ENCODE measurements at places on chromosomes 2 and 18. TPM values are rescaled to one million over a fixed set of nuclear protein-coding genes. Genes with fewer than 3 reads are reported as not detected.

GRCh38 chr2:31526946-31527732 lies 53.6 kb downstream of the SRD5A2 start:
- no peak overlapping the region for H3K4me3 ChIP-seq
- H3K27ac ChIP-seq: no peak overlapping the region
- H3K36me3 ChIP-seq: no peaks in the 10 kb centered on the region
- no peaks in the 10 kb centered on the region for H3K4me1 ChIP-seq

- no peak for DNase-seq
- no peaks in the 10 kb centered on the region for H3K27me3 ChIP-seq
- H3K4me3 ChIP-seq: no peak overlapping the region
- H3K36me3 ChIP-seq: no peaks in the 10 kb centered on the region
These were observed 26.5 kb upstream of the CREB1 start for GRCh38 chr2:207503234-207503633.

GRCh38 chr18:10928772-10929373 lies 220.5 kb downstream of the PIEZO2 start:
- H3K4me1 ChIP-seq: no peaks in the 10 kb centered on the region
- no peak overlapping the region for H3K27ac ChIP-seq
- peaks cover 10% of the 10 kb centered on the region for H3K27me3 ChIP-seq

DNA sequence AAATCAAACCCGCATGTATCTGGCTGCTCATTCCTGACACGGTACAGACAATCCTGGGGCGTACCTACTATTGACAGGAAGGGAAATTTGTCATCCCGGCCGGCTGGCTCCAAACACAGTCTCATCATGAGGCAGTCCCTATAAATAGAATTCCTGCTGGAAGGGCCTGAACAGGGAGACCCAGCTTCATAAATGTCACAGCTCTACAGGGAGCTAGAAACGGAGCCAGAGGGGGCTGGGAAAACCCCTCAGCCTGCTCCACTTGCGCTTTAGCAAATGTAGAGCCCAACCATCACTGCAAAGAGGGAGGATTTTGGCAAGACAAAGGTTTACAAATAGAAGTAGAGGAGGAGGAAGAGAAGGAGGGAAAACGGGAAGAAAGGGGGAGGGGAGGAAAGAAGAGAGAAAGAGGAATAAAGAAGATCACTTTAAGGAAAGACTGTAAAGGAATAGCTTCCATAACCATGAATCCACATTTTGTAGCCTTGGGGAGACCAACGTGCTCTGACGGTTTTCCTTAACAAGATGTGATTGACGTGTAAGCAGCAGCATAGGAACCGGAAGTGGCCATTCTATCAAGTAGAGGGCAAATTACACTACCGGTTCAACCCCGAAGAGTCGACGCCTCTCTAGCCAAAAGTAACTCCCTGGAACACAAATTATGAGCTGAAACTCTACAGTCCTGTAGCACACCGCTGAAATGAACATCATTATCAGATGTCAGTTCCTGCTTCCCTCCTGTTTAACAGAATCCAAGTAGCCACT lies 56.8 kb upstream of the TTN start:
- no peaks in the 10 kb centered on the region for H3K4me1 ChIP-seq
- H3K27ac ChIP-seq: no peak overlapping the region
- DNase-seq: no peak
- H3K4me3 ChIP-seq: no peak overlapping the region

DNA sequence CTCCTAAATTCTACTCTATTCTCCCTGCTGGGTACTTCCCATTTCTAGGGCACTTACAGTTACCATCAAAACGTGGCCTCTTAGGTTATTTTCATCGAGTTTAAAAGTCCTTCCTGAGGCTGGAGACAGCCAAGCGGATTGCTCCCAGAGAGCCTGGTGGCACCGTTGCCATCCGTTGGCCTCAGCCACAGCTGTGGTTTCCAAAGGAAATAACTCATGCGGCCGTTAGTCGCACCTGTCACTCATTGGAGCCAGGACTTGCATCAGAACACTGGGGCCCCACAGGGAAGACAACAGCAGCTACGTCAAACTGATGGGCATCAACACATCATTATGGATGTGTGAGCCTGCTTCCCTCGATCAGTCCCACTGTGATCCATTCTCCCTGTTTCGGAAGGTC lies 453.4 kb downstream of the BCL11A start:
- H3K4me1 ChIP-seq: no peaks in the 10 kb centered on the region
- no peak overlapping the region for H3K27ac ChIP-seq
- no peak for DNase-seq
- H3K4me3 ChIP-seq: no peak overlapping the region

GRCh38 chr2:49067971-49068370 lies 86.3 kb downstream of the FSHR start:
- no peaks in the 10 kb centered on the region for H3K36me3 ChIP-seq
- H3K27me3 ChIP-seq: no peaks in the 10 kb centered on the region
- no peak overlapping the region for H3K4me3 ChIP-seq
- no peak overlapping the region for H3K27ac ChIP-seq
- DNase-seq: no peak

- no peaks in the 10 kb centered on the region for H3K4me1 ChIP-seq
- DNase-seq: no peak
- no peaks in the 10 kb centered on the region for H3K27me3 ChIP-seq
- H3K27ac ChIP-seq: no peak overlapping the region
- no peak overlapping the region for H3K4me3 ChIP-seq
- no peaks in the 10 kb centered on the region for H3K36me3 ChIP-seq
These were observed 460.5 kb downstream of the ERBB4 start for GRCh38 chr2:212078103-212078502.

GRCh38 chr2:149451417-149452165 lies 121.2 kb downstream of the LYPD6 start:
- no peaks in the 10 kb centered on the region for H3K4me1 ChIP-seq
- H3K27ac ChIP-seq: no peak overlapping the region
- no peaks in the 10 kb centered on the region for H3K36me3 ChIP-seq
- H3K4me3 ChIP-seq: no peak overlapping the region

Gene IL18RAP
- not detected for total RNA-seq

All from HCT116 (cell line).